ENCODE measurements at places on chromosomes 4 and X. TPM values are rescaled to one million over a fixed set of nuclear protein-coding genes. Genes with fewer than 3 reads are reported as not detected.

UNC5C gene
- 0.21 TPM for total RNA-seq

RTL3 gene
- not detected for total RNA-seq

DNA sequence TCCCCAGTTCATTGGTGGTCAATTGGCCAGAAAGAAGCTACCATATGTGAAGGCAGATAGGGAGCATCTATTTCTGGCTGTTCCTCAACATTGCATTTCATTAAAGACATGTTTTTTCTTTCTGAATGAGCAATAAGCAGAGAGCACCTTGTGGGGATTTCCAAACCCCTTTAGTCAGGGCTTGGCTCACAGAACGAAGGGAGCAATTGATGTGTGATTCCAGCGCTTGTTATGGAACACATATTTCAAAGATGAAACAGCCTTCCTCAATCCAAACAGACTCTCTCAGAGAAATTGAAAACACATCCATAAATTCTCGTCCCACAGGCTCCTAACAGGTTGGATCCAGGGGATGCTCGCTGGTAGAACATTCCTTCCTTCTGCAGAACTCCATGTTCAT, 84.1 kb downstream of the CLCN4 start:
- no peak overlapping the region for H3K4me3 ChIP-seq
- H3K27me3 ChIP-seq: peaks cover 8% of the 10 kb centered on the region
- no peak overlapping the region for H3K27ac ChIP-seq
- H3K36me3 ChIP-seq: no peaks in the 10 kb centered on the region
- H3K4me1 ChIP-seq: no peaks in the 10 kb centered on the region
- DNase-seq: no peak

DNA sequence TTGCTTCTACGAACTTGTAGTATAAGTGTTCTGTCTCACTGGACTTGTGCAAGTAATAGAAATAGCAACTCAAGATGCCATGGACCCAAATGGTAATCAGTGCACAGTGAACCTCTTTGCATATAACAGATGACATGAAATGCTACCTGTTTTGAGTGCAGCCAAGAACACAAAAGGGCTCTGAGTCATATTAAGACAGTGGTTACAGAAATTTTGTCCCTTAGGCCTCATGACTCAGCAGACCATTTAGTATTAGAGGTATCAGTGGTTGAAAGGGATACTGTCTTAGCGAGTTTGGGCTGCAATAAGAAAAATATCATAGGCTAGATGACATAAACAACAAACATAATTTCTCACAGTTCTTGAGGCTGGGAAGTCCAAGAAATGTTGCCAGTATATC, 502.9 kb upstream of the PCDH10 start:
- no peaks in the 10 kb centered on the region for H3K4me1 ChIP-seq
- no peak overlapping the region for H3K4me3 ChIP-seq
- no peak overlapping the region for H3K27ac ChIP-seq
- H3K36me3 ChIP-seq: no peaks in the 10 kb centered on the region
- no peak for DNase-seq
- H3K27me3 ChIP-seq: no peaks in the 10 kb centered on the region

DNA sequence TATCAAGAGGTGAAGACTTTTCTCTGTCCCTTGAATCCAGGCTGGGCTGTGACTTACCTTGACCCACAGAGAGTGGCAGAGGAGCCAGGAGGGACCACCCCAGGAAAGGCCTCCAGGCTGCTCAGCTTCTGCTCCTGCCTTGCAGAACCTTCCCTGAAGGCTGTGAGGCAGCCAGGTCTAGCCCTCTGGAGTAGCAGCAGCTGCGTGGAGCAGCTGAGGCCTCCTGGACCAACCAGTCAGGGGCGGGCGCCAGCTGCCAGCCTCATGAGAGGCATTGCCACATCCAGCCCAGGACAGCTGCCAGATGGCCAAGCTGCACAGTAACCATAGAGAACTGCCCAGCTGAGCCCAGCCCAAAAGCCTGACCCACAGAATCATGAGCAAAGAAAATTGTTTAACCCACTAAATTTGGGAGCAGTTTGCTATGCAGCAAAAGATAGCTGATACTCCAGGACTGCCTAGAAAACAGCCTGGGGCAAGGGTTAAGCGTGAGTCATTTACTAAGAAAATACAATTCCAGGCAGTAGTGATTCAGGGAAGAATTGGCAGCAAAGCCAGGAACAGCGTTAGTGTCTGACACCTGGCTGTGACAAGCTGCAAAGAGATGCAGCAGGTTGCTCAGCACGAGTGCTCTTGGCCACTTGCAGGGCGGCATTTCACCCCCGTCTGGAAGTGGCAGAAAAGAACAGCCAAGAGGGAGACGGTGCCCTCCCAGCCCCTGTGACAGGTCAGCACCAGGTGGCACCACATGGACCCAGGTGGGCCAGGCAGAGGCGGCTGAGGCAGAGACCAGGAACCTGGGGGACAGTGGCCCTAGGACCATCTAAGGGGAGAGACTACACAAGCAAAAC, 14.7 kb upstream of the PDE6B start:
- no peaks in the 10 kb centered on the region for H3K36me3 ChIP-seq
- peaks cover 33% of the 10 kb centered on the region for H3K27me3 ChIP-seq
- H3K4me3 ChIP-seq: no peak overlapping the region
- no peak overlapping the region for H3K27ac ChIP-seq
- DNase-seq: no peak
- H3K4me1 ChIP-seq: peaks cover under 1% of the 10 kb centered on the region
